ENCODE measurements at places on chromosomes 5 and 9. TPM values are rescaled to one million over a fixed set of nuclear protein-coding genes. Genes with fewer than 3 reads are reported as not detected.

SLIT3 gene
- total RNA-seq = 16.4 TPM

TMC1 gene
- 0.03 TPM for total RNA-seq

MZB1 gene
- not detected for total RNA-seq

GRXCR2 gene
- not detected for total RNA-seq

ARHGEF28 gene
- total RNA-seq = 13.3 TPM

SV2C gene
- not detected for total RNA-seq

FBXW11 gene
- total RNA-seq = 36.7 TPM

FAM169A gene
- total RNA-seq = 7.0 TPM

CXCL14 gene
- total RNA-seq = 0.37 TPM

ADGRV1 gene
- 0.56 TPM for total RNA-seq

NFIB gene
- total RNA-seq = 6.8 TPM

NMUR2 gene
- 0.10 TPM for total RNA-seq

LIFR gene
- total RNA-seq = 8.3 TPM

TSLP gene
- not detected for total RNA-seq

PKD2L2 gene
- total RNA-seq = 0.12 TPM

FGF18 gene
- 2.5 TPM for total RNA-seq

COL15A1 gene
- 0.63 TPM for total RNA-seq

CKMT2 gene
- not detected for total RNA-seq

KLHL9 gene
- 18.5 TPM for total RNA-seq

SMIM33 gene
- not detected for total RNA-seq

FRRS1L gene
- 0.15 TPM for total RNA-seq

EQTN gene
- total RNA-seq = not detected

MSX2 gene
- 4.6 TPM for total RNA-seq

CDC25C gene
- 9.4 TPM for total RNA-seq

DNAI1 gene
- 0.13 TPM for total RNA-seq

BAAT gene
- total RNA-seq = 0.32 TPM

ANKRD34B gene
- total RNA-seq = 0.17 TPM

OTP gene
- total RNA-seq = 0.13 TPM

PRR7 gene
- 32.8 TPM for total RNA-seq

SERF1A gene
- 0.99 TPM for total RNA-seq

All from A549 treated with Hydrocortisone at 1 μM for 4 hours (cell line).